ENCODE measurements at places on chromosomes 13 and 19. TPM values are rescaled to one million over a fixed set of nuclear protein-coding genes. Genes with fewer than 3 reads are reported as not detected.

Gene PROZ
- not detected for total RNA-seq

Gene LILRA5
- 1.3 TPM for total RNA-seq

Gene USPL1
- 8.8 TPM for total RNA-seq

Gene OVOL3
- not detected for total RNA-seq

Gene EEF2
- 1,974 TPM for total RNA-seq

Gene WTIP
- total RNA-seq: 20.4 TPM

Gene SCAMP4
- 16.2 TPM for total RNA-seq

Gene PCDH8
- total RNA-seq: not detected

Gene FXYD1
- 580 TPM for total RNA-seq

Gene NPAS1
- not detected for total RNA-seq

Gene HCN2
- total RNA-seq: 4.1 TPM

Gene ADAT3
- total RNA-seq: 2.1 TPM

Measured in Right ventricle myocardium superior (tissue), 1 donor.